ENCODE measurements at places on chromosomes 12 and 14.
A peak's percentile ranks its signal among the peaks of the same experiment; 100 is the strongest.

GRCh38 chr12:32895688-32896431 is 717 bp downstream of the PKP2 start:
- DNase-seq = no peak

GRCh38 chr14:69685218-69685616 is 73.8 kb downstream of the SUSD6 start:
- no peak for DNase-seq

DNA sequence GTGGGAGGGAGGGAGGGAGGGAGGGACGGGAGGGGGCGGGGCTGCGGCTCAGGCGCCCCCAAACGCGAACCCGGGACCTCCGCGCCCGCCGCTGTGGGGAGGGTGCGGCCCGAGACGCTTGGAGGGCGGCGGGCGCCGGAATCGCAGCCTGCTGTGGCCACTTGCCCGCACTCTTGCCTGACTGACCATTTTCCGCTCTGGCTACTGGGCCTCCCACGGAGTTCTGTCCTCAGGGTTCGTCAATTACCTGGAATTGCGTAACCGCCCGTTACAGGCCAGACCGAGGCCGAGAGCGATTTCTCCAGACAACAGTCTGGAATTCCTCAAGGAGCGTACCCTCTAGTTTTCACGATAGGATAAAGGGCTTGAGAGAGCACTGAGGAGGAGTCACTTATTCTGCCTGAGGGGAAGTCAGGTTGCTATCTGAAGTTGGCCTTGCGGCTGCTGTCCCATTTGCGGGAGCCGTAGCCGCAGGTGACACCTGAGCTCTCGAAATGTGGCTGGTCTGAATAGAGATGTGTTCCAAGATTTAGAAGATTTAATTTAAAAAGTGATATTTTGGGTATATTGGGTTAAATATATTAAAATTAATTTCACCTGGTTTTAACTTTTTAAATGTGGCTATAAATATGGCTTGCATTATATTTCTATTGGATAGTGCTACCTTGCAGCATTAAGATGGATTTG is 446 bp upstream of the ZNF641 start:
- peak; percentile 49 for DNase-seq

- DNase-seq = no peak
Observed at GRCh38 chr14:74695406-74695805, 17.5 kb downstream of the AREL1 start.

- DNase-seq = no peak
Observed at GRCh38 chr14:74955229-74956026, at the start of gene PGF. TSS of gene PGF (minus strand) at chr14:74955597. CDS start at chr14:74955242, 355 bp downstream.

DNA sequence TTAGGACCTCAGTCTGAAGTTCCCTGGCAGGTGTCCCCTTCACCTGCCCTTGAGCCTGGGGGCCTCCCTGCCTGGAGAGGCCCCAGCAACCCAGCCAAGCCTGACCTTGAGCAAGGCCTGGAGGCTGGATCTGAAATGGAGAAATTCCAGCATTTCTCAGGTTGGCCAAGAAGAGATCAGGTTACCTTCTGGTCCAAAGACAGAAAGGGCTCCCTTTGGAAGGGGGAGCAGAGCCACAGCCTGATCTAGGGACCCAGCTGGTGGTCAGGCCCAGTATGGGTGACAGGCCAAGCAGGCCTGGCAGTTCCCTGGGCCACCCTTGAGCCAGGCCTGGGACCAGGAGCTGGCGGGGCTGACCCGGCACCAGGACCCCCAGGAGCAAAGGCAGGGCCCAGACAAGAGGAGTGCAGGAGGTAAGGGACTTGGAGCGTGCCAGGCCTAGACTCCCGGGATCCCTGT is 82.8 kb downstream of the TNFAIP2 start:
- DNase-seq = no peak

DNA sequence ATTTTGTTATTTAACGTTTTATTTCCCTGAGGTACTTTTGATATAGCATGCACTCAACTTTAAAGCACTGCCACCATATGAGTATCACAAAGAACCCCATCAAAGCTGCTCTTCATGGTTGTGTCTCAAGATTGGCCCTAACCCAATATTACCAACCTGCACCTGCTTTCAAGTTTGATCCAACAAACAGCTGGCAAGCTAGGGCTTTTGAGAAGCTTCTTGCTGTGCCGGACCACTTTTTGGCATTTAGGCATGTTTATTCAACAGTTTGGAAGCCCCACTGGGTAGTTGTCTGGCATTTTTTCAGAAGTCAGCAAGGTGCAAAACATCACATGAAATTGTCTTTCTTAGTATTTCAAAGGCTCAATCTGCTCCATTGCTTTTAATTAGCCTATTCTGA is 137.2 kb upstream of the PLEKHA5 start:
- peak; percentile 97 for DNase-seq

DNA sequence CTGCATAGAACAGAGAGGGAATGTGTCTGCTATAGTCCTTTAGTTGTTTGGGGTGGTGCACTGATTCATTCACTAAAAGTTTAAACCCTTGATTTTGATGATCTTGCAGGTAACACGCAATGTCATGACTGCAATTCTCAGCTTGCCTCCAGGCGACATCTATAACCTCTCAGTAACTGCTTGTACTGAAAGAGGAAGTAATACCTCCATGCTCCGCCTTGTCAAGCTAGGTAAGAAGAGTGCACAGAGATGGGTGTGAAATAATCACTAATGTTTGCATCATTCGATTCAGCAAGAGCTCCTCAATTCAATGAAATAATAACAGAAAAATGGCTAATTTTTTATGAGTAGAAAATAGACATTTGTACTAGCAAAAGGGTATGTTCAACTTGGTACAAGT is 203.7 kb downstream of the PTPRO start:
- no peak for DNase-seq

DNA sequence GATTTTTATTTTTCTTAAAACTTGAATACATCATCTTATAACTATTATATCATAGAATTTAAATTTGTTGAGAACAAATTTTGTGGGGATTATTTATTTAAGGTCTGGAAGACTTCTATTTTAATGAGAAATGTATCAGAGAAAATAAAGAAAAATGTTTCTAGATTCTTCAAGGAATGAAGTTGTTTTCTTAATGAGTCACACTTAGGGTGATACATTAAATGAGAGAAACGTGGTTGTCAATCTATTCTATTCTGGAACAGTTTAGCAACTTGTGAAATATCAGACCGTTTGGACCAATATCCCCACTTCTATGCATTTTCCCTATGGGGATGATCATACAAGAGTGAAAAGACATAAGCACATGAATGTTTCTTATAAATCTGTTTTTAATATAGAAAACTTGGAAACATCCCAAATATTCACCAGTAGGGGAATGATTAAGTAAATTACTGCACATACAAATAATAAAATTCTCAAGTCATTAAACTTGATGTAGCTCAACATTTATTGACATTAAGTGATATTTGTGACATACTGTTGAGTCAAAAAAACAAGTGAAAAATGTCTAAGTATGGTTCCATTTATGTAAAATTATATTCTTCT is 88.5 kb downstream of the E2F7 start:
- DNase-seq = no peak

DNA sequence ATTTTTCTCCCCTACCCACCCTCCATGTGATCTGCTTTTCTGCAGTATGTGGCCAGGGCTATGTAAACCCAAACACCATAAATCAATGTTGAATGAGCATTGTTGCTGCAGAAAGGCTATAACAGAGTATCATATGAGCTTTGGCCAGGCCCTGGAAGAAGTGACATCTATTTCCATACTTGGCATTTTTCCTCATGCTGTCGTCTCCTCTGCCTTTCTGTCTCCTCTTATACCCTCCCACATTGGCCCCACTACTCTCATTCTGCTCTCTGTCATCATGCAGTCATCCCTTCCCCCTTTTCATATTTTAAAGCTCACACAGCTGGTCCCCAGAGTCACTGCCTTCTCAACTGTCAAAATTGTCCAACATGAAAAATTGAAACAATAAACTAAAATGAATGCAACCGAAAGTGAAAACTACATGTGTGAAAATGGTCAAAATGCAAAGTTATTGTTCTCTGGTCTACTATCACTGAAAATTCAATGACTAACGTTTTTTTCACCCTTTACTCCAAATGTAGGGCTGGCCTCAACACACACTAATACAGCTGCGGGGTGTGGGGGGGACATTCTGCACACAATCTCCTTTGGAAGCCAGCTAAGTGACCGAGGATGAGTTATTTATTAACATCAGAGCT is 290.7 kb upstream of the TMPO start:
- peak; percentile 28 for DNase-seq

DNA sequence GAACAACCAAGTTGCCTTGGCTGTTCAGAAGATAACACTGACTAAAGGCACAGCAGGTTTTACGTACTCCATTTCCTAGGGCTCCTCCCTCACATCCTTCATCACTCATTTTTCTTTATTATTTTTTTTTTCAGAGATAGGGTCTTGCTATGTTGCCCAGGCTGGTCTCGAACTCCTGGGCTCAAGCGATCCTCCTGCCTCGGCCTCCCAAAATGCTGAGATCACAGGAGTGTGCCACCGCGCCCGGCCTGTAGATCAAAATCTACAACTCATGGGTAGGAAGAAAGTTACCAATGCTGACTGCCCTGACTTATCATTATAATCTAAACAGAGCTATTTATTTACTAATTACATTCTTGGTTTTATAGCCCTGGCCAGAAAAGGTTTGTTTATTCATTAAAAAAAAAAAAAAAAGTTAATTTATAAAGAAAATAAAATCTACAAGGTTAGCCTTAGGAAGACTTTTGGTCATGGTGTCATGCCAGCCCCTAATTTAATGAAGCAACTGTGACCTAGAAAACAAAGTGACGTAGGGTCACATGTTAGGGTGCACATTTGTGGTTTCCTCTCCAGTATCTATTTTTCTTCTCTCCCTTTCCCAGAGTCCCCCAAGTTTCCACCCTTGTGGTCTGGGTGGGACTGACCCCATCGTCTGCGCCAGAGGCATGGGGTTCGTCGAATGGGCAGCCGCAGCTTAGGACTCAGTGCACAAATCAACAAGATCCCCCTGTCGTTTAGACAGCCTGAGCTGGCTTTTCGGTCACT is 19.0 kb upstream of the FOXN3 start:
- DNase-seq = no peak

- DNase-seq = no peak
Observed at GRCh38 chr12:71945121-71945520, 6.5 kb downstream of the TPH2 start.

GRCh38 chr12:18576104-18576626 is 161.6 kb downstream of the PLCZ1 start:
- no peak for DNase-seq

DNA sequence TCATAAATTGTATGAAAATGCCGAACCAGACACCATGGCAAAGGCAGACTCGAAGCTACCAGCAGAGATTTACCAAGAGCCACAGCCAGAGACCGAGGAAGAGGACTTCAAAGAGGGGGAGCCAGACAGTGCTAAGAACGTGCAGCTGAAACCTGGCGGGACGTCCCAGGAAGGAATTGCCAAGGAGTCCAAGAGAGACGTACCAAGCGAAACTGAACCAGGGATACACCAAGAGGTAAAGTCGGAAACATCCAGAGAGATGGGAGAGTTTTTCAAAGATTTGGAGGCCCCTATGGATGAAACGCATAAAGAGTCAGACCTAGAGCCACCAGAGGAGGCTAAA is 294 bp downstream of the SAMD15 start:
- no peak for DNase-seq

- no peak for DNase-seq
Observed at GRCh38 chr12:49478949-49479664, 59.7 kb upstream of the KCNH3 start.

- no peak for DNase-seq
Observed at GRCh38 chr12:58720421-58720820, 199.9 kb downstream of the LRIG3 start.

DNA sequence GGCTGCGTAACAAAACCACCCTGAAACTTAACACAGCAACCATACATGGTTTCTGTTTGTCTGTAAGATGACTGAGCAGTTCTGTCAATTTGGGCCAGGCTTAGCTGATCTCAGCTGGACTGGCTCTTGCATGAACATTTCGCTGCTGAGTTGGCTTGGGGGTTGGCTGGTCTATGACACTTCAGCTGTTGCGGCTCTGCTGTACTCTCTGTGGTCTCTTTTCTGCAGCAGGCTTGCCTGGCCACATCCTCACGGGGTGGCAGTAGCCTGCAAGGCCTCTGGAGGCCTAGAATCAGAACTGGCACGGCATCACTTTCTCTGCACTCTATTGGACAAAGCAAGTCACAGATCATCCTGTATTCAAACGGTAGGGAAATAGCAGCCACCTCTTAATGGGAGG is 216.2 kb downstream of the BCL11B start:
- DNase-seq = no peak

DNA sequence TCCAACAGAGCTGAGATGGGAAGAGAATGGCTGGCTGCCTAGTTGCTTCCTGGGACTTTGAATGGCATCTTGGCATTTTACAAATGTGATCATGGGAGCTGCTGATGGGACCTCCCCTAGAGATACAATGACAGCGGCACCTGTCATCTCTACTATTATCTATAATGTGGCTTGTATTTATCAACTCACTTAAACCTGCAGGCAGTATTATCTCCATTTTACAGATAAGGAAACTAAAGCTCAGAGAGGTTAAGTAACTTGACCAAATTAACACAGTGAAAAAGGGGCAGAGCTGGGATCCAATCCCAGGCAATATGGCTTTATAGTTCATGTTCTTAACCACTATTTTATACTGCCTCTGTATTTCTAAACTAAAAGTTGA is 111.7 kb downstream of the CHST11 start:
- no peak for DNase-seq

- no peak for DNase-seq
Observed at GRCh38 chr12:50590869-50591268, 86.1 kb downstream of the DIP2B start.

GRCh38 chr14:99137001-99137700 is 134.8 kb downstream of the BCL11B start:
- no peak for DNase-seq

- no peak for DNase-seq
Observed at GRCh38 chr14:36852981-36853691, 191.5 kb downstream of the PAX9 start.

DNA sequence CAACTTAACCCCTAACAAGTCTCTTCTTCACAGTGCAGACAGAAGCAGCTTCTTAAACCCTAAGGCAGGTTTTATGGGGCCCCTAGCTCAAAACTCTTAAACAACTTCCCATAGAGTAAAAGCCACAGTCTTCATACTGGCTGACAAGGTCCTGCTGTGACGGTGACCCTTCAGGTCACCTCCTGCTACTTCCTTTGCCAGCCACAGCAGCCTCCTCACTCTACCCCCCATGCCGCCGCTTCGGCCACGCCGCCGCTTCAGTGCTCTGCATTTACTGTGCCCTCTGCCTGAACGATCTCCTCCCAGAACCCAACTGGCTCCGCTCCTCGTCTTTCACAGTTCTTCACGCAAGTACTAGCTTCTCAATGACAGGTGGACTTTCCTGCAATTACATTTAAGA is 45.5 kb downstream of the ACADS start:
- no peak for DNase-seq

GRCh38 chr12:47591795-47592194 is 114.0 kb downstream of the RPAP3 start:
- DNase-seq = no peak

DNA sequence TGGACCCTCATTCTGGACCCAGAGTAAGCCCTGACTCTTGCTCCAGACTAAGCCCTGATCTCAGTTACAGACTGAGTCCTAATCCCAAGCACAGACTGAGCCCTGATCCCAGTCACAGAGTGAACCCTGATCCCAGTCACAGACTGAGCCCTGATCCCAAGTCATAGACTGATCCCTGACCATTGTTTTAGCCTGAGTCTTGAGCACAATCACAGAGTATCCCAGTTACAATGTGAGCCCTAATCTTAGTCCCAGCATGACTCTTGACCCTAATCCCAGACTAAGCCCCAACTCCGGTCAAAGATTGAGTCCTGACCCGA is 240.6 kb downstream of the RBM19 start:
- DNase-seq = no peak

GRCh38 chr12:94621662-94622359 is 28.5 kb downstream of the TMCC3 start:
- no peak for DNase-seq

Measured in NCI-H446 (cell line).